Epithelial cell of prostate (primary cell): ENCODE measurements at places on chromosomes 5 and 9.

GRCh38 chr9:128253140-128253990 lies 22.4 kb downstream of the GOLGA2 start:
- no peak for DNase-seq

DNA sequence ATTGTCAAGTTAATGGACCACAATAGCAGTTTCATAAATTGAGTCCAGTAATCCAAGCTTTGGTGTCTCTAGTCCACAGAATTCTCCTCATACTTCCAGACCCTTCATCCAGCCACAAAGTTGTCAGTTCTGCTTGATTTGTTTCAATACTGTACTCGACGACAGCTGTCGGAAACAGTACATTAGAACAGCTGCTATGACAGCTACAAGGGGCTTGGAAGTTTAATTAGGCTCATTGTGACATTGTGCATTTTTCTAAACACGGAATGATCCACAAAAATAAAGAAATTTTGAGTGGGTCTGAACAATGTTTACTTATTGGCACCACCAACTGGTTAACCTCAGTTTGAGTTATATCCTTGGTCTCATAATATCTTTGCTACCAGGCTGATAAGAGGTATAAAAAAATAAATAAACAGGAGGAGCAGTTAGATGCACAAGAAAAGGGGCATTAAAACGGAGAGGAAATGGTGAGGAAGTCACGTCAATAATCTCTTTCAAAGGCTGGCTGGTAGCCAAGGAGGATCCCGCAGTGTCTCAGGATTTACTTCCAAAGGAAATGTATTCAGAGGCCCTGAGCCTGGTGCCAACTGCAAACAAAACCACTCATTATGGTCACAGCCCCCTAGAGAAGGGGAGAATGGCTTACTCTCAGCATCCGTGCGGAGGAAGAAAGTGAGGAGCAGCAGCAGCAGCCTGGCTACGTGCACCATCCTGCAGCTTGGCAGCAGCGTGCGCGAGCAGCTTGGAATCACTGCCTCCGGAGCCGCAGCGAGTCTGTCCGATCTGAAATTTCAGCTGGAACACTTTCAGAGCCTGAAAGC lies 933.8 kb upstream of the DMAC1 start:
- DNase-seq: no peak

GRCh38 chr9:132588098-132588497 lies 5.7 kb downstream of the BARHL1 start:
- DNase-seq: no peak

GRCh38 chr5:155870636-155871035 lies 456.3 kb upstream of the SGCD start:
- DNase-seq: no peak

DNA sequence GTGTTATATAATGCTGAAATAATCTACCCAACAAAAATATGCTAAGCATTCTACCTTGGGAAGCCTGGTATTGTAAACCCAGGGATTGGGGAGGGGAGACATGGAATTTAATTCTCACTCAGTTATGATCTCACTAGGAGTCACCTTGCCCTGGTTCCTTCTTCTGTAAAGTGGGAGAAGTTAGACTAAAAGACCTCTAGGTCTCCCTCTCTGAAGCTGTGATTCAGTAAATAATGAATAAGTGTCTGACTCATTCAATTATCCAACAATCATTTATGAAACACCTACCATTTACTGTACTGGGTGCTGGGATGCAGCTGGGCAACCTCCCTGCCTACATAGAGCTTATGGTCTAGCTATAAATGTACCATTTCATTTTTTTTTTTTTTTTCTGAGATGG lies 20.2 kb upstream of the SPARC start:
- DNase-seq: no peak

DNA sequence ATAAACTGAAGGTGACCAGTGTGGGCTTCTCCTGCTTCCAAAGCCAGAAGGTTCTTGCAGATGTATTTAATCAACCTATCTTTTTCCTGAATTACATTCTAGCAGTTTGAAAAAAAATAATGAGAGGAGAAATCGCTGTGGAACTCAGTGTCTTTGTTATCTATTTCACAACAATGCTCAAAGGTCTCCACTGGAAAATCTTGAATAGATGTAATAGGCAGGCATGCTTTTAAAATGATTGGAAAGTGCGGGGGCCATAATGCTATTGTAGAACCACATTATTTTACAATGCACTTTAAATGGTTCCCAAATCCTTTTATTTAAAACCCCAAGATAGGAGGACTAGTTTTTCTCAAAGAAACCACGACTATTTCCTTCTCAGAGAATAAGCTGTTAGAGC lies 23.3 kb downstream of the ENC1 start:
- no peak for DNase-seq

- DNase-seq: peak; percentile 14
Observed at GRCh38 chr5:179763215-179763945, 30.4 kb upstream of the LTC4S start.

GRCh38 chr5:10195301-10195700 lies 54.4 kb downstream of the ATPSCKMT start:
- no peak for DNase-seq
